ENCODE measurements at places on chromosomes 5 and 9.
A peak's percentile ranks its signal among the peaks of the same experiment; 100 is the strongest.

DNA sequence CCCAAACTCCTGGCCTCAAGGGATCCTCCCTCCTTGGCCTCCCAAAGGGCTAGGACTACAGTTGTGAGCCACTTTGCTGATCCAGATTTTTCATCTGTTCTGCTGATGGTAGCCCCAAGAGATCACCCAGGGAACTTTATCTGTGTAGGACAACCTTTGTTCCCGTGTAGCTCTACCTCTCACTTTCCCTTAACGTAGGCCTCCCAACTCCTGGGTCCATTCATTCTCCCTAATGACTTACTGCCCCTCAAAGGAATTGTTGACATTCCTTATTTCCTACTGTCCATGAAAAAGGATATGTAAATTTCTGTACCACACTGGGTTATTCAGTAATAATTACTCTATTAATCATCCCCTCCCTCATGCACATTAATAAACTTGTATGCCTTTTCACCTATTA is 51.0 kb upstream of the PHF24 start:
- DNase-seq, result no peak

GRCh38 chr5:26940994-26941393 is 97.4 kb downstream of the CDH9 start:
- no peak for DNase-seq

GRCh38 chr9:93173365-93174051 is 10.4 kb upstream of the WNK2 start:
- DNase-seq, result no peak

DNA sequence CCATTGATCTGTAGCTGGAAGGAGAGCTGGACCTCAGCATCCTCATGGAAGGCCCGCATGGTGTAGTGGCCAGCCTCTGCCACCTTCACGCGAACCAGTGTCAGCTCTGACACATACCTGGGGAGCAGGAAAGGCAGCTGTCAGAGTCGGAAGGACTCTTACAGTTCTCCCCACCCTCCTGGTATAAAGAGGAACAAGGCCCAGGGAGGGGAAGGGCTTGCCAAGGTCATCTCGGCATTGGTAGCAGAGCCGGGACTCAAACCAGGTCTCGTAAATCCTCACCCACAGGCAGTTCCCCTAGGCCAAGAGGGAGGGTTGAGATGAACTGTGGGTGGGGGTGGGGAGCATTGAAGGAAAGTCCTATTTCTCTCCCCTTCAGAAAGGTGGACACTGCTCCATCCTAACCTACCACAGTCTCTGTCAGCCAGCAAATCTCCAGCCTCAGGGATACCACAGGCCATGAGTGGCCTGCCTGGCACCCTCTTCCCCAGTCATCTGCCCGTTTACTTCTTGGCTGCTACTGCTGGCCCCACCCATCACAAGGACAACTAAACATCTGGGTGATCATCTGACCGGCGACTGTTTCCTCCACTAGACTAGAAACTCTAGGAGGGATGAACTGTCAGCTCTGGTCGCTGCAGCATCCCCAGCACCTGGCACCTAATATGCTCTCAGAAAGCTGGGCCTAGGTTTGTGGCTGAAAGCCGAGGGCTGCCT is 23.5 kb downstream of the PDGFRB start:
- DNase-seq, result no peak

- DNase-seq, result no peak
Observed at GRCh38 chr5:72179816-72180440, 72.7 kb downstream of the MAP1B start.

- no peak for DNase-seq
Observed at GRCh38 chr9:4927701-4928100, 57.4 kb upstream of the JAK2 start.

DNA sequence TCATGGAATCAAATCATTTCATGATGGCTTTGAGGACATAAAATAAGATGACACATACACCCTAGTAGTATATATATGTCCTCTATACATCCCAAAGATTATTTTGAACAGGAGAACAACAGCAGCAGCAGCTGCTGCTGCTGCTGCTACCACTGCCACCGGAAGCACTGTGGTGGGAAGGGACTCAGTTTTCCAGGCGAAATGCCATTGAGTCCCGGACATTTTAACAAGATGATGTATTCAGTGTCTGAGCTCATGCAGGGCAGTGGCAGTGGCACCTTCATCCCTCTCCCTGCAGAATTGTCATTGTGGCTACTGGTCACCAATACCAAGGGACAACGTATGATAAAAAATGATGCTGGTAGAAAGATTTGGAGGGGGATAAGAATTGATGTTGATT is 151.3 kb downstream of the CHSY3 start:
- no peak for DNase-seq

GRCh38 chr9:116151966-116152381 is 1.6 kb upstream of the PAPPA start:
- DNase-seq, result no peak

- DNase-seq, result no peak
Observed at GRCh38 chr5:78603636-78604175, 44.9 kb downstream of the LHFPL2 start.

DNA sequence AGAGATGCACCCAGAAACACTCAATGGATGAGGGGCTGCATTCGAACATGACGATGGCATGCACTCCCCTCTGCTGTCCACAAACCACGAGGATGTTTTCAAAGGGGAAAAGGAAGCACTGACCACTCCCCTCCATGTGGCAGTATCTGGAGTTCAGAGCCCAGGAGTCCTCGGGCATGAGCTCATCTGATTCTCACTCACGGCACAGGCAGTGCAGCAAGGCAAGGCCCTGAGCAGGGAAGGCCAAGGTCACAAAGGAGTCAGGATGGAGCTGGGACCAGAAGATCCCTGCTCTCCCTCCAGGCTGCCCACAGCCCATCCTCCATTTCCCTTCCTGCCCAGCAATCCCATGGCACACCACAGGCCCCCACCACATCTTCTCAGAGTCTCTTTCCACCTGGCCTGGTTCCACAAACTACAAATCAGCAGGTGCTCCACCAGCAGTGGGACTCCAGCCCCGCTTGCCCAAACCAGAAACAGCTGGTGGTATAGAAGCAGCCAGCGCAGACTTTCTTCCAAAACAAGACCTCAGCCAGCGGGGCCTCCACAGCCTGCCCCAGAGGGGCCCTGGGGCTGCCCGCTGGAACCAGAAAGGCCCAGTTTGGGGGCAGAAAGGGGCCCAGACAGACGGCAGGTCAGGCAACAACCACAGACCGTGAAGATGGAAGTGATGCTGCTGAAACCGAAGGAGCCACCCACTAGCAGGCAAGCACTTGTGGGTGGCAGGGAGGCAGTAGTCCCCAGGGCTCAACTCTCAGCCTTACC is 12.2 kb downstream of the TNIP1 start:
- no peak for DNase-seq

GRCh38 chr9:81564632-81565031 is 124.7 kb downstream of the TLE1 start:
- DNase-seq, result no peak

GRCh38 chr5:139495638-139496435 is 13.3 kb upstream of the STING1 start:
- DNase-seq, result no peak

DNA sequence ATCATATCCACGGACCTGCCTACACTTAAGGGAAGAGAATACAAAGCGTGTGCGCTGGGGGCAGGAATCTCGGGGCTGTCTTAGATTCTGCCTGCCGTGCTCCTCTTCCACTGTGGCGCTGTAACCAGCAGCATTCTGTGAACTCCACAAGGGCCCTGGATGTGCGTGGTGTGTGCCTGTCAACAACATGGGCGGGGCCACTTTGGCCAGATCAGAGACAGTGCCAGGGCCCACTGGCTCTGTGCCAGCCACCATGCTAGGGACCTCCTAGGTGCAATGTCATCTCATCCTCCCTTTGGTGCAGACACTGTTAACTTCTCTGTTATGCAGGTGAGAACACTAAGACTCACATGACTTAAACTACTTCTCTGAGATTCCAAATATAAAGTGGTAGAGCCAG is 113.7 kb downstream of the COL23A1 start:
- DNase-seq, result no peak

GRCh38 chr5:111169269-111169668 is 54.9 kb upstream of the CAMK4 start:
- DNase-seq, result no peak

- no peak for DNase-seq
Observed at GRCh38 chr9:1231998-1232919, 182.1 kb downstream of the DMRT2 start.

- DNase-seq, result no peak
Observed at GRCh38 chr5:115297031-115297430, 577 bp upstream of the CCDC112 start.

DNA sequence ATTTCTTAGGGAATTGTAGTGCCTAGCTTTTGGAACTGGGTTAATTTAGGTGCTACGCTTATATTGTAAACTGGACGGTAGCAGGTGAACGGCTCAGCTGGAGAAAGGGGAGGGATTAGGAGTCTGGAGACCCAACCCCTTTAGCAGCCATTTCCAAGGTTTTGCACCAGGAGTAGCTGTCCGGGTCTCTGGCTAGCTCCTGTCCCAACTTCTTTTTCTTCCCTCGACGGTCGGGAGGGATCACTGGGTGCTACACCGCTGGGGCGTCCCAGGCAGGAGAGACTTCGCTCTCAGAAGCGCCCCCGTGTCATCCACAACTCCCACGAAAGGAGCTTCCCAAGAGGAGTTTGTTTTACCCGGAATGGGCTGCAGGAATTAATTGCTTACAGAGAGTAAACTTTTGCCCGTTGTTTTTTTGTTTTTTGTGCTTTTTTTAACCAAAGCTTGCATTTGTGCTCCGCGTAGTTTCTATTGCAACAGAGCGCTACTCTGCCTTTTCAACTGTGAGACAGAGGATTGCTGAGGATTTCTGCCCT is 1640.9 kb upstream of the C9orf72 start:
- DNase-seq, result peak; percentile 40

DNA sequence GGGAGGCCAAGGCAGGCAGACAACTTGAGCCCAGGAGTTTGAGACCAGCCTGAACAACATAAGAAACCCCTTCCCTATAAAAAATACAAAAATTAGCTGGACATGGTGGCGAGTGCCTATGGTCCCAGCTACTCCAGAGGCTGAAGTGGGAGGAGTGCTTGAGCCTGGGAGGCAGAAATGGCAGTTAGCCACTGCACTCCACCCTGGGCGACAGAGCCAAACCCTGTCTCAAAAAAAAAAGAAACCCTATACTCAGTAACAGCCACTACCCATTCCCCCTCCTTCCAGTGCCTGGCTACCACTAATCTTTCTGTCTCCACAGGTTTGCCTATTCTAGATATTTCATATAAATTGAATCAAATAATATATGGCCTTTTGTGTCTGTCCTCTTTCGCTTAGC is 14.3 kb upstream of the SIL1 start:
- no peak for DNase-seq

DNA sequence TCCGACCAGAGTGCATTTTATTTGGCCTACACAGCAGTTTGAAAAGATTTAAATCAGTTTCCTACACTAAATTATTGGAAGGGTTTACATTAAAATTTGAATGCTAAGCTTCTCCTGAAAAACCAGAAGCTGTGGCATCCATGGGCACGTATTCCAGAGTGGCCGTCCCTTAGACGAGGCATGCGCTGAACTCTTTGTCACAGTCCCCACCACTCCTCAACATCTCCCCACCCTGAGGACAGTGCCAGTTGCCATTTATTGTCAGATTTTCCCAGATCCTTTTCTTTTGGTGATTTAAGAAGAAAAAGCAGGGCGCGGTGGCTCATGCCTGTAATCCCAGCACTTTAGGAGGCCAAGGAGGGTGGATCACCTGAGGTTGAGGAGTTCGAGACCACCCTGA is 39.9 kb upstream of the UNC5A start:
- no peak for DNase-seq

- no peak for DNase-seq
Observed at GRCh38 chr5:147522435-147522834, 12.6 kb upstream of the DPYSL3 start.

DNA sequence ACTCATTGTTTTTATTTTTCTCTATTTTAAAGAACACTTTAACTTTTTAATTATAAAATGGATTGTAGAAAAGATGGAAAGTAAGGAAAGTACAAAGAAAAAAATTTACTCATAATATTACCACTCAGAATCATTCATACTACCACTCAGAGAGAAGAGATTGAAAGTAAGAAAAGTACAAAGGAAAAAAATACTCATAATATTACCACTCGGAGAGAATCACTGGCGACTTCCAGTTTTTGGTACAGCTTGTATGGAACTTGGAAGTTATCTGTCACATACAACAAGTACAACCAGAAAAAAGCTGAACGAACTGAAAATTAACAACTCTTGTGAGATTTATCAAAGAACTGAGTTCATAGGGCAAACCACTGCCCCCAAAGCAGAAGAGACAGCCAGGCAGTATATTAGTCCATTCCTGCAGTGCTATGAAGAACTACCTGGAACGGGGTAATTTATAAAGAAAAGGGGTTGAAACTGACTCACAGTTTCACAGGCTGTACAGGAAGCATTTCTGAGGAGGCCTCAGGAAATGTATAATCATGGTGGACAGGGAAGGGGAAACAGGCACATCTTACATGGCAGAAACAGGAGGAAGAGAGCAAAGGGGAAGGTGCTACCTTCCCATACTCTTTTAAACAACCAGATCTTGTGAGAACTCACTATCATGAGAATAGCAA is 183.9 kb downstream of the SMARCA2 start:
- DNase-seq, result no peak

DNA sequence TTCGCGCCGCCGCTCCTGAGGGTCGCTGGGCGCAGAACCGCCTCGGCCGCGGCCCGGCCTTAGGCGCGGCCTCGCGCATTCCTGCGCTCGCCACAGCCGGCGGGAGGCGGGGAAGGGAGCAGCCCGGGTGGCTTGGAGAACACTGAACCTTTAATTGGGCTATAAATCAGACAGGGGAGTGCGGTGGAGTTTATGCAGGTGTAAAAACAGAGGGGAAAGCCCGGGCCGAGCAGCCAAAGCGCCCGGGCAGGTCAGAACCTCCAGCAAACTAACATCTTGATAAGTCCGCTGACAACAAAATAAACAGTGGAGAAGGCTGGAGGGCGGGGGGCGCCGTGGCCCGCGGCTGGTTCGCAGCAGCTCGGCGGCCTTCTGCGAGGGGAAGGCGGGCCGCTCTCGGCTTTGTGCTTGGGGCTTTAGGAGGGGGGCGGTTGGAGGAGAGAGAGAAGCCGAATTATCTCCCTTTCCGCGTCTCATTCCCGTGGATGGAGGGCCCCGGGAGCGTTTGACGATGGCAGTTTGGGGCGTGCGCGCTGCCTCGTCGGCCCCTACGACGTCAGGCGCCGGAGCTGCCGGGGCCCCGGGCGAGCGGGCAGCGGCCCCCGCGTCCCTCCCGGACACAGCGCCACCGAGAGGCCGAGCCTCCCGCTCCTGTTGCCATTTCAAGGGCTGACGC is 11.3 kb downstream of the FOXD1 start:
- DNase-seq, result peak; percentile 72

DNA sequence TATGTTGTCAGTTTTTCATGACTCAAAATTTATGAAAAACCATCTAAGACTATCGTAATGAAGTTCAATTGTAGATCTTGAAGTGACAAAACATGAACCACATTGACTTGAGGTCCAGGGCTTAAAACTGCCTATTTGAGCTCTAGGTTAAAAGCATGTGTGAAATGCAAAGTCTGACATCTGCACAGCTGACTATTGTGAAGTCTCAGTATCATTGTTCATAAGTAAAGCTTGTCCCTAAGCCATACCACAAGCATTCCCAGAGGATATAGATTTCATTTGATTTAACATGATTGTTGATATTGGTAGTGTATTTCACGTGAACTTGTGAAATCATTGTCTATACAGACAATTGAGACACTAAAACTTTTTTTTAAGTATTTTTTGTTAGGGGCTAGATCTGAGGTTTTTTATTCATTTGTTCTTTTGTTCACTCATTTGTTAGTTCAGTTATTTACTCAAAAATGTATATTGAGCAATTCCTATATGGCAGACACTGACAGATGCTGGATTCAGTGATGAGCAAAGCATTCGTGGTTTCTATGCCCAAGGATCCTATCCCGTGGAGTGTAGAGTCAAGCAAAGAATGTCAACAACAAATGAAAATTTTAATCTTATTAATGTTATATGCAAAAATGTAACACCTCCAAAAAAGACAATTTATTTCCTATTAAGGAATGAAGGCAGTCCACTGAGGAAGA is 485.2 kb downstream of the RAB3C start:
- DNase-seq, result no peak

All from glutamatergic neuron (in vitro differentiated cells).